Myometrial cell (primary cell): ENCODE measurements at places on chromosomes 7 and 10. TPM values are rescaled to one million over a fixed set of nuclear protein-coding genes. Genes with fewer than 3 reads are reported as not detected.

The SPACDR gene
- total RNA-seq = 0.86 TPM in 1 of 2 replicates, not detected in the other

The YKT6 gene
- total RNA-seq = 129 and 150 TPM in 2 replicates

The TNPO3 gene
- total RNA-seq = 45.6 and 47.7 TPM in 2 replicates

The LAMB1 gene
- 154 and 167 TPM in 2 replicates for total RNA-seq

The AMZ1 gene
- 1.2 and 1.7 TPM in 2 replicates for total RNA-seq

The CTTNBP2 gene
- total RNA-seq = 0.18 TPM in 1 of 2 replicates, not detected in the other

The GIMAP1 gene
- not detected in 2 replicates for total RNA-seq

The PRLHR gene
- not detected in 2 replicates for total RNA-seq

The NPTX2 gene
- total RNA-seq = not detected in 2 replicates

The ADRA2A gene
- not detected in 2 replicates for total RNA-seq

The AKR1D1 gene
- total RNA-seq = not detected in 2 replicates

The LRRC17 gene
- total RNA-seq = 104 and 108 TPM in 2 replicates

The DGKB gene
- total RNA-seq = under 0.01 and 0.89 TPM in 2 replicates

The ELMO1 gene
- not detected in 2 replicates for total RNA-seq
